Glutamatergic neuron (in vitro differentiated cells): ENCODE measurements at places on chromosomes 5 and 9.

- DNase-seq: peak; percentile 74
Measured at GRCh38 chr9:12718482-12719026, 25.4 kb downstream of the TYRP1 start.

- no peak for DNase-seq
Measured at GRCh38 chr5:177610131-177610769, 10.3 kb downstream of the B4GALT7 start.

DNA sequence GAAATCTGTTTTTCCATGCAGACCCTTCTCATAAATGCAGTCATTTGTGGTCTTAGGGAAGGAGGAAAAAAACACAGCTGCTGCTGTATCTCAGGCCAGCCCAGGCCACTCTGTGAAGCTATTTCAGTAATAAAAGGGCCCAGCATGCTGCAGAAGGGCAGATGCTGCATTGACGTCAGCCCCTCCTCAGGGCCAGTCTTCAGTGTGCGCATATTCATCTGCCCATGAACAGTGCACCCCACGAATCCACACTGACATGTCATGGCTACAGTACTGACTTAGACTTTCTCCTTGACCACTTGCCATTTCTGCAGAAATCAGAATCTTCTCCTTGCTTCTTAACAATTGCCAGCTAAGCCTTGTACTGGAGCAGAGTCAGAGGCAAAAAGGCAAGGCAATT is 304.7 kb downstream of the GABRG2 start:
- DNase-seq: peak; percentile 60

DNA sequence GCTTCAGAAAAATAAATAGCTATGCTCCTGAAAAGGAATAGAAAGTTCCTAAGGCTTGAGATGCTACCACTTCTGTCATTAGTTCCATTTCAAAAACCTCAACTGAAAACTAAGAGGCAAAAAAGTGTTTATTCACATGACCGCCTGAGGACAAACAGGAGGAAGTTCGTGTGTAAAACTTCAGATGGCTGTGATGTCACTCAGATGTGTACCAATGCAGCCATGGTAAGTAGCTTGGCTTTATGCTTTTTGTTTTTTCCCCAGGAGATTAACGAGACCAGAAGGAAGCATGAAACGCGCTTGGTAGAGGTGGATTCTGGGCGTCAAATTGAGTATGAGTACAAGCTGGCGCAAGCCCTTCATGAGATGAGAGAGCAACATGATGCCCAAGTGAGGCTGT is 33.0 kb downstream of the LMNB1 start:
- DNase-seq: no peak

GRCh38 chr9:129619787-129620668 is 873 bp downstream of the C9orf50 start:
- DNase-seq: peak; percentile 58

GRCh38 chr5:60161340-60161934 is 267.9 kb upstream of the PDE4D start:
- DNase-seq: no peak

- no peak for DNase-seq
Measured at GRCh38 chr5:123965626-123966025, 453.6 kb downstream of the CSNK1G3 start.

DNA sequence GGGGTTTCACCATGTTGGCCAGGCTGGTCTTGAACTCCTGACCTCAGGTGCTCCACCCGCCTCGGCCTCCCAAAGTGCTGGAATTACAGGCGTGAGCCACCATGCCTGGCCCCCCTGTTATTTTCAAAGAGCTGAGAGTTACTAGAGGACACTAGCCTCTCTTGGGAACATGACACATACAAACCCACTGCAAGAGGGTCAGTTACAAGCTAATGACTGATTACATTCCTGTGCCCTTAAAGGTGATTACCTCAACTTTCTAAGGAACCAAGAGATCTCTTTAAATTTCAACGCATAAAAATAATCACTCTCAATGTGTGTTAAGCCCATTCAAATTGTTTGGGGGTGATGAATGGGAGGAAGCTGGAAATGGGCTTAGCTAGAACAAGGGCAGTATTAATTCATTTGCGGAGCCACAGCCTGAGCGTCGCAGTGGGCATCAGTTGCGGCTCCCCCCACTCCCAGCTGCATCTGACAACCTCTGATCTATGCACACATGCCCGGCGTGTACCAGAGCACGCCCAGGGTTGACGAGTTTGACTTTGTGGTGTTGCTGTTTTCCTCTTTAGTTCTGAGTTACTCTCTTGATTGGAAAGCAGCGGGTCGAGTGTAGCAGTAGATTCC is 146.9 kb downstream of the GOLPH3 start:
- no peak for DNase-seq

DNA sequence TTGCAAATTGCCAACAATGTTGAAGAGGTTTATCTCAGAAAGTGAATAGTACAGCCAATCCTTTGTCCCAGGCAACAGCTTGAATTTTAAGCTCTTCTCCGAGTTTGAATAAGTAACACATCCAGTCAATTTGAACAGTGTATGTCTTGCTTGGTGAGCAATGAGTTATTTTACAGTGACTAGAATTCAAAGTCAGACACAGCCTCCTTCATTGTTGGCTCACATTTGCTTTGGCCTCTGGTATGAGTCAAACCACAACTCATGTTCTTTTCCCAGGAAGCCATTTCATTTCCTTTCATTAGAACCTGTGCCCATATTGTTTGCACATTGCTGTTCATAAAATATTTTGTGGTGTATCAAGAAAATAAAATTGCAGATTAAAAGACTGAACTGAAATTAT is 622.0 kb upstream of the DAB2 start:
- DNase-seq: no peak

DNA sequence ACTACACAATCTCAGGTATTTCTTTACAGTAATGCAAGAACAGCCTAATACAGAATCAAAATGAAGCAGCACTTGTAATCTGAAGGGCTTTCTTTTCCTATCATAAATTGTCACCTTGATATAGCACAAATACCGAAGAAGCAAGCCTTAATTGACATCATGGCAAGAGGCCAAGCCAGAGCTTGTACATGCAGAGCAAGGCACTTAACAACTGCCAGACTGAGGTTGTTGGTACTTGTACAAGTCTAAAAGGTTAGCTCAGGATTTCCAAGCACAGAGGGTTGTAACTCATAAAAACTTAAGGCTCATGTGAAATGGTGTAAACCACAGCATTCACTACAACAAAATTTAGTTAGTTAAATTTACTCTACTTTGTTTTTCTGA is 158.8 kb upstream of the SPEF2 start:
- no peak for DNase-seq

GRCh38 chr5:177473443-177474001 is at the start of gene DBN1:
Gene DBN1 (minus strand): TSS chr5:177473634. CDS start chr5:177473521, 113 bp downstream.
- peak; percentile 81 for DNase-seq

GRCh38 chr5:135565266-135565665 is 13.5 kb downstream of the CXCL14 start:
- DNase-seq: no peak

DNA sequence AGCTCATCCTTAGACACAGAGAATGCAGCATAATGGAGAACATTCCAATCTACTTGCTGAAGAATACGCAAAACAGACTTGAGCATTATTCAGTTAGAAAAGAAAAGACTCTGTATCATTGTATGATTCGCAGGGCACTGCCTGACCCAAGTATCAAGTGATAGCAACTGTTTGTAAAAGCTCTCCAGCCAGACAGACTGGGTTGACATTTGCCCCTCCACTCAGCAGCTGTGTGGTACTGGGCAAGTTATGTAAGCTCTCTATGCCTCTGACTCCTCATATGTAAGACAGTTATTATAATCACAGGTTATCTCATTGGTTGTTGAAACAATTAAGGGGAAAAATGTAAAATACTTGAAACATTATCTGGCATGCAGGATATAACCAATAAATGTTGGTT is 505.0 kb downstream of the ELAVL2 start:
- no peak for DNase-seq

GRCh38 chr9:93126825-93127368 is 7.2 kb downstream of the NINJ1 start:
- no peak for DNase-seq

GRCh38 chr9:70481471-70481870 is 67.0 kb upstream of the KLF9 start:
- DNase-seq: no peak

- DNase-seq: no peak
Measured at GRCh38 chr5:34055667-34056066, 12.7 kb upstream of the C1QTNF3 start.

DNA sequence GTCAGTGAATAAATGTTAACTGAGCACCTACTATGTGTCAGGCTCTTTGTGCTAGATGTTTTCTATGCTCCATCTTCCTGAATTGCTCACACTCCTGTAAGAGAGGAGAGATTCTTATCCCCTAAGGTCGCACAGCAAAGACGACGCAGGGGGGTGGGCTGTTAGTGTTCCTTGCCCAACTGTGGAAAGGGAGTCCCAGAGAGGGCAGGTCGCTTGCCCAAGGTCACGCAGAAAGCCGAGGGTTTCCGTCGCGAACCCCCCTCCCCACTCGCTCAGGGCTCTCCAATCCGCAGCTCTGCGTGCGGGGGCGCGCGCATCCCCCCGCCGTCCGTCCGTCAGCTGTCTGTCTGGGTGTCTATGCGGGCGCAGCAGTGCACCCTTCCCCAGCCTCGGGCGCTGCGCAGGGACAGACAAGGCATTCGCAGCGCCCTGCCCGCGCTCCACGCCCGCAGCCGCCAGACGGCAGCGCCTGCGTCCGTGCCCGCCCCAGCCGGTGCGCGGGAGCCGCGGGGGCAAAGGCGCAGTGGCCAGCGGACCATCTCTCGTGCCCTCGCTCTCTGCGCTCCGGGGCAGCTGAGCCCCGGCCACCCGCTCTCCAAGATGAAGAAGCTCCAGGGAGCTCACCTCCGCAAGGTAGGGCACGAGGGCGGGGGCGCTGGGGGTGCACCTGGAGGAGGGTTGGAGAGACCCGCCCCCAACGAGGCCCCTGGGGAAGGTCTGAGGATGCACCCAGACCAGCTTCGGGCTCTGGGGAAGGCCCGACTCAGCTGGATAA is at the start of gene SLC6A7:
TSS of gene SLC6A7 (plus strand) at position 335 of the 775 bp plus-strand sequence. CDS start at position 601, 266 bp downstream.
- DNase-seq: no peak

DNA sequence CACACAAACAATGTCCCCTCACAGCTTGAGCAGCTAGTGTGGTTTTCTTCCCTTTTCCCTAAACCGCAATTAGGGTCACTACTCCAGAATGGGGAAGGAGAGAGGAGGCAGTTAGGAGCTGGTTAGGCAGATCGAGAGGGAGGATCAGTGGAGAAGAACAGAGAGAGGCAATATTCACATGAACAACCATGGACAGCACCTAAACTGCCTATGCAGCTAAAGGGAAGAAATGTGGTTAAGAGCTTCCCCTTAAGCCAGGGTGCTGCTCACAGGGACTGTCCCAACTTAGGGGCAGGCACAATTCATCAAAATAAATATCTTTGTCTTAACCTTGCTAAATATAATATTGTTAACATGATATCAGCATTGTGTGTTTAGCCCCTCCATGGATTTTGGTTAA is 359.3 kb upstream of the CDH18 start:
- no peak for DNase-seq

- DNase-seq: no peak
Measured at GRCh38 chr5:67206929-67207328, 10.3 kb upstream of the CD180 start.

DNA sequence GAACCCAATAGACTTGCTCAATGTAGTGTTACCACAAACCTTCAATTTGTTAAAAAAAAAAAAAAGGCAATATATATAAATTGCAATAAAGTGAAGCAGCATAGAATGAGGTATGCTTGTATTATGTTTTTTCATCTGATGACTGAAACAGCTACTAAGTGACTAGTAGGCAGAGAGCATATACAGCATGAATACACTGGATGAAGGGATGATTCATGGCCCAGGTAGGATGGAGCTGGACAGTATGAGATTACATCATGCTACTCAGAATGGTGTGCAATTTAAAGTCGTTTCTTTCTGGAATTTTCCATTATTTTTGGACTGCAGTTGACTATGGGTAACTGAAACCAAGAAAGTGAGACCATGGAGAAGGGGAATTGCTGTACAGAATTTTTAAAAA is 161.2 kb downstream of the GNA14 start:
- DNase-seq: no peak

GRCh38 chr9:2179567-2179966 is 164.4 kb downstream of the SMARCA2 start:
- no peak for DNase-seq

- no peak for DNase-seq
Measured at GRCh38 chr9:128056086-128056485, 11.0 kb downstream of the NAIF1 start.

- no peak for DNase-seq
Measured at GRCh38 chr5:72474516-72474915, 32.7 kb downstream of the ZNF366 start.

GRCh38 chr9:81377921-81378320 is 311.4 kb downstream of the TLE1 start:
- DNase-seq: no peak

DNA sequence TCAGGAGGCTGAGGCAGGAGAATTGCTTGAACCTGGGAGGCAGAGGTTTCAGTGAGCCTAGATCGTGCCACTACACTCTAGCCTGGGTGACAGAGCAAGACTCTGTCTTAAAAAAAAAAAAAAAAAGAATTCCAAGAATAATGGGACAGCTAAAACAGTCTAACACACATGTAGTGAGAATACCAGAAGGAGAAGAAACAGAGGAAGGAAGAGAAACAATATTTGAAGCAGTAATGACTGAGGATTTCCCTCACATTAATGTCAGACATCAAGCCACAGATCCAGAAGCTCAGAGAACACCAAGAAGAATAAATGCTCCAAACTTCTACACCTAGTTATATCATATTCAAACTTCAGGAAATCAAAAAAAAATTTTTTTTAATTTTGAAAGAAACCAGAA is 47.1 kb upstream of the EFNA5 start:
- no peak for DNase-seq

DNA sequence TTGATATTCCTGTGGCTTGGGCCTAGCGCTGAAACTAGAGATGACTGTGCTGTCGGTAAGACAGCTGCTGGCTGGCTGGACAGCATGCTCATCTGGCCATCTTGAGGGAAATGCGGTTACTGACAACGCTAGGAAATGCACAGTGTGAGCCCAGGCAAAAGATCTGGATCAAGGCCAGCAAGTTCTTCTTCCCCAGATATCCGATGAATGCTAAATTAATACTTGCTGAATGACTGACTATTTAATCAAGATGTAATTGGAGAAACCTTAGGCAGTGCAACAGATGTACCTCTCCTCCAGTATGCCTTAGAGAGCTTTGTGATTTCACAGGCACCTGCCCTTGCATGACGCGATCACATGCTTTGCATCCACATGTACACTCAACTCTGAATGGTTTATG is 659.1 kb downstream of the EFNA5 start:
- DNase-seq: peak; percentile 55

DNA sequence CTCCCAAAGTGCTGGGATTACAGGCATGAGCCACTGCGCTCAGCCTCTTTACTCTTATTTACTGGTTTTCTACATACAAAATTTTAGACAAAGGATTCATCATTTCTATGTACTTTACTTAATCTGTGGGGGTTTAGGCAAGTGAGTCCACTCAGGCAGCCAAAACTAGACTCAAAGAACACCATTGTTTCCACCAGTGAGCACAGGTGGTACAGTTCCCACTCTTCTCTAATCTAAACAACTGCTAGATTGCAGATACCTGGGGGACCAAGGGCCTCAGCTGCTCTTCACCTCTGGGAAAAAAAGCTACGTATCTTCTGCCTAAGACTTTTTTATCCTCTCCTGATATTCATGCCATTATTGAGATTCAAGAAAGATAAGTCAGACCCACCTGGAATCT is 260.1 kb downstream of the EBF1 start:
- no peak for DNase-seq

- DNase-seq: no peak
Measured at GRCh38 chr5:126972062-126972895, 58.1 kb downstream of the MARCHF3 start.

- DNase-seq: no peak
Measured at GRCh38 chr5:147906326-147907095, at the start of gene C5orf46. Gene C5orf46 (minus strand): TSS chr5:147906538. CDS start chr5:147906501, 37 bp downstream.

GRCh38 chr5:68749077-68749476 is 344.7 kb upstream of the SLC30A5 start:
- DNase-seq: no peak
